Mesothelial cell of epicardium (in vitro differentiated cells): ENCODE measurements at places on chromosomes 4 and X.

DNA sequence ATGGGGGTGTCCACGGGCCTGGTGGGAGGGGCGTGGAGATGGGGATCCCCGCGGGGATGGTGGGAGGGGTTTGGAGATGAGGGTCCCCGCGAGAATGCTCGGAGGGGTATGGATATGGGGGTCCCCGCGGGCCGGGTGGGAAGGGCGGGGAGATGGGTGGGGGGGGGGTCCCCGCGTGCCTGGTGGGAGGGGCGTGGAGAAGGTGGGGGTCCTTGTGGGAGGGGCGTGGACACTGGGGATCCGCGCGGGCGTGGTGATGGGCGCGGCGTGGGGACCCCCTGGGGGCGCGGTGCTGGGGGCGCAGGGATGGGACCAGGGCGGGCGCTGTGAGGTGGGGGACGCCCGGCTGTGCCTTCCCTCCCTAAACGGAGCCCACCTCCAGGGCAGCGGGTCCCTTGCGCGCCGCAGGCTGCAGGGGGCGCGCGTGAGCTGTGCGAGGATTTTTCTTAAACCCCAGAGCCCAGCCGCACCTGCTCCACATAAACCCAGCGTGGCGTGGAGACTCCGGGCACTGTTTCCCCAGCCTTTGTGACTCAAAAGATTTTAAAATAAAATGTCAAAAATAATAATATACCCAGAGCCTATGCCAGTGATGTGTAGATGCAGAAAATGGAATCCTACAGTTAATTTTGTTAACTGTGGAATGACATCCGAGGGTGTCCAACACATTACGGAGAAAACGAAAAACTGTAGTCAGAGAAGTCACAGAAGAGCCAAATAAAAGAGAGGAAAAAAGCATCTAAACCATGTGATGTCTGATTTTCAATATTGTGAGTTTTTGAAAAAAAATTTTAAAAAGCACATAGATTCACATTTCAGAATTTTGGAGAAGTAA, 1.5 kb upstream of the ASMTL start:
- no peaks in the 10 kb centered on the region for H3K4me1 ChIP-seq
- no peak overlapping the region for H3K27ac ChIP-seq
- DNase-seq: peak; percentile 94
- H3K36me3 ChIP-seq: peaks cover 10% of the 10 kb centered on the region
- H3K27me3 ChIP-seq: peaks cover 6% of the 10 kb centered on the region
- H3K4me3 ChIP-seq: peak overlapping the region; percentile 53

DNA sequence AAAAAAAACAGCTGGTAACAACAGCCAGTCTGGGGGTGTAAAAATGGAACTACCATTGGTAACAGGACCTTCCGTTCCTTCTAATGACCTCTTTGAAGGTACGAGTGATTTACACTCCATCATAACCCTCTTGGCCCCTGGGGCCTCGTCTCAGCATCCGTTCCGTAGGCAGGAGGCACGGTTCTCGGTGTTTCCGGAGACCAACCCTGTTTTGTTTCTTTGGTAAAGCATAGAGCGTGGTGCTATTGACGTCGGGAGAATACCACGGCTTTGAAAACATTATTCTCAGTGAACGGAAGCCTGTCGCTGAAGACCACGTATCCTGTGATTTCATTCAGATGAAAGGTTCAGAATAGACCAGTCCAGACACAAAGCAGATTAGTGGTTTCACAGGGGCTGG, 198.9 kb downstream of the ASMT start:
- no peaks in the 10 kb centered on the region for H3K4me1 ChIP-seq
- no peak overlapping the region for H3K27ac ChIP-seq
- H3K4me3 ChIP-seq: no peak overlapping the region
- peaks cover 3% of the 10 kb centered on the region for H3K27me3 ChIP-seq
- no peaks in the 10 kb centered on the region for H3K36me3 ChIP-seq
- DNase-seq: no peak

- no peaks in the 10 kb centered on the region for H3K36me3 ChIP-seq
- H3K27ac ChIP-seq: no peak overlapping the region
- no peak overlapping the region for H3K4me3 ChIP-seq
- H3K4me1 ChIP-seq: no peaks in the 10 kb centered on the region
- DNase-seq: no peak
These were observed 354.7 kb upstream of the PITX2 start for GRCh38 chr4:110977554-110977953.

DNA sequence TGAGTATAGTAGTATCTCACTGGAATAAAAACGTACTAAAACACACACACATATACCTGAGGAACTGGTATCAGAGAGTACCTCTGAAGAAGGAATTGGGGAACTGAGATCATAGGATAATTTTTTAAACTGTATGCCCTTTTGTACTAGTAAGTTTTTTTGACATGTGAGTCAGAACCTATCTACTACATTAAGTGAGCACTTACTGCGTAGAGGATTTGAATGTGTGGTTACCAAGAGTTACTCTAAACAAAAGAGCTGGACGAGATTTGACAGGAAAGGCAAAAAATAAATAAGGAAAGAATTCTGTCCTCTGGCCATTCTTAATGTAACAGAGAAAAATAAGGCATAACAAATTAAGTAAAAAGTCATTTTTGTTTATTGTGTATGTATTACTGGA, 546.5 kb upstream of the FAT1 start:
- no peaks in the 10 kb centered on the region for H3K27me3 ChIP-seq
- no peak overlapping the region for H3K4me3 ChIP-seq
- H3K27ac ChIP-seq: no peak overlapping the region
- no peaks in the 10 kb centered on the region for H3K36me3 ChIP-seq
- H3K4me1 ChIP-seq: peaks cover 1% of the 10 kb centered on the region

DNA sequence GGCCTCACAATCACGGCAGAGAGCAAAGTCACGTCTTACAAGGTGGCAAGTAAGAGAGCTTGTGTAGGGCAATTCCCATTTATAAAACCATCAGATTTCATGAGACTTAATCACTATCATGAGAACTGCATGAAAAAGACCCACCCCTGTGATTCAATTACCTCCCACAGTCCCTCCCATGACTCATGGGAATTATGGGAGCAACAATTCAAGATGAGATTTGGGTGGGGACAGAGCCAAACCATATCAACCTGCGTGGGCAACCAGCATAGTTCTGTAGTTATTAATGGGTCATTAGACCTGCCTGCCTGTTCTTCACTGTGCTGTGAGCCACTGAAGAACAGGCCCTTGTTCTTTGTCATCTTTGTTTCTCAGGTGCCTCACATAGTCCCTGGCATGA, 593.7 kb upstream of the BOD1L1 start:
- H3K4me1 ChIP-seq: no peaks in the 10 kb centered on the region
- H3K27ac ChIP-seq: no peak overlapping the region
- no peaks in the 10 kb centered on the region for H3K36me3 ChIP-seq
- no peak overlapping the region for H3K4me3 ChIP-seq
- no peak for DNase-seq

DNA sequence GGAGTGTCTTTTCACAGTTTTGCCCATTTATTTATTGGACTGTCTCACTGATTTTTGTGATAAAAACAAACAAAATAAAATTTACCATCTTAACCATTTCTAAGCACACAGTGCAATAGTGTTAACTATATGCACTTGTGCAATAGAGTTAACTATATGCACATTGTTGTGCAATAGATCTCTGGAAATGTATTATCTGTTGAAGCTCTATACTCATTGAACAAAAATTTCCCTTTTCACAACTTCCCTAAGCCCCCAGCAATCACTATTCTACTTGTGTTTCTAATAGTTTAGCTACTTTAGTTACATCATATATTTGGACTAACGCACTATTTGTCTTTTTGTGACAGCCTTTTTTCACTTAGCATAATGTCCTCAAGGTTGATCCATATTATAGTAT, 59.7 kb upstream of the BEX4 start:
- H3K27ac ChIP-seq: no peak overlapping the region
- no peak for DNase-seq
- no peaks in the 10 kb centered on the region for H3K27me3 ChIP-seq
- H3K4me3 ChIP-seq: no peak overlapping the region
- peaks cover 5% of the 10 kb centered on the region for H3K4me1 ChIP-seq

DNA sequence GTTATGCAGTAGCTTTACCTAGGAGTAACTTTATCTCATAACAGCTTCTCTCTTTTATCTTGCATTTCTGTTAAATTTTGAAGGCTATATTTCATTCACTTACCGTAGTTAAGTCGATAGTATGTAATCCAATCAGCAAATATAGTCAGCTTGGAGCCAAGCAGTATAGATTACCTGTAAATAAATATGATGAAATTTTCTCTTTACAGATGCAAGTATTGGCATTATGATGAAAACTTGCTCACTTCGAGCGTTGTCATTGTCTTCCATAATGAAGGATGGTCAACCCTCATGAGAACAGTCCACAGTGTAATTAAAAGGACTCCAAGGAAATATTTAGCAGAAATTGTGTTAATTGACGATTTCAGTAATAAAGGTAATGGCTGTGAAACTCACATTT, 42.3 kb downstream of the HMGB2 start:
- no peak overlapping the region for H3K4me3 ChIP-seq
- no peak for DNase-seq
- no peaks in the 10 kb centered on the region for H3K27me3 ChIP-seq
- peaks cover 14% of the 10 kb centered on the region for H3K4me1 ChIP-seq
- peaks cover 10% of the 10 kb centered on the region for H3K36me3 ChIP-seq
- no peak overlapping the region for H3K27ac ChIP-seq

DNA sequence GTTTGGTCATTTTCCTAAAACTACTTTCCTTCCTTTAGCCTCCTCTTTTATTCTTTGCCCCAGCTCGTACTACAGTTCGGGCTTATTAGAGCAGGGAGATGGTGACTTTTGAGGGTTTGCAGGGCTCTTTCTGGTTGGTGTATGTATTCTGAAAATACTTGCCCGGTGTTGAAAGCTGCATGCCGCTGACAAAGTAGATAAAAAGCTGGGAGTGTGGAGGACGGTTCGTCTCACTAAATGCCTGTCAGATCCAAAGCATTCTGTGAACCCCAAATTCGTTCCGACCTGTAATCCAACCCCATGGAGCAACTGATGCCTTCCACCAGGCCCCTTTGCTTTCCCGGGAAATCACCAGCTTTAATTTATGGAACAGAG, 19.2 kb downstream of the TRIM2 start:
- H3K36me3 ChIP-seq: peaks cover 14% of the 10 kb centered on the region
- H3K4me1 ChIP-seq: peaks cover 41% of the 10 kb centered on the region
- H3K27me3 ChIP-seq: no peaks in the 10 kb centered on the region
- no peak for DNase-seq

DNA sequence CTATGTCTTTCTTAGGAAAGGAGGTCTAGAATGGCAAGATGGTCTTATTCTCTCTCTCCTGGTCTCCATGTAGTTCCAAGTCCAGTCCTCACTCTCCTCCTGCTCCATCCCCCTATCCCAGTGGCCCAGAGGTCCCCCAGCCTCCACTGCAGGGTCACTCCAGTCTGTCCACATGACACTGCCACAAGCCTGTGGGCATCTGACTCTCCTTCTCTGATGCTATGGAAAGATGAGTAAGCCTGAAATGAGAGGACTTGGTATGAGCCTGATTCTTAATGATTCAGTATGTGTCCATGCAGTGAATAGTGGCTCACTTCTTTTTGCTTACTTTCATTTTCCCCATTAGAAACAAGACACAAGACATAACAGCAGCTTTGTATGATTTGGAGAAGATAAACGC, 516.8 kb upstream of the ADGRL3 start:
- H3K36me3 ChIP-seq: no peaks in the 10 kb centered on the region
- no peak overlapping the region for H3K27ac ChIP-seq
- no peaks in the 10 kb centered on the region for H3K27me3 ChIP-seq
- no peak for DNase-seq

DNA sequence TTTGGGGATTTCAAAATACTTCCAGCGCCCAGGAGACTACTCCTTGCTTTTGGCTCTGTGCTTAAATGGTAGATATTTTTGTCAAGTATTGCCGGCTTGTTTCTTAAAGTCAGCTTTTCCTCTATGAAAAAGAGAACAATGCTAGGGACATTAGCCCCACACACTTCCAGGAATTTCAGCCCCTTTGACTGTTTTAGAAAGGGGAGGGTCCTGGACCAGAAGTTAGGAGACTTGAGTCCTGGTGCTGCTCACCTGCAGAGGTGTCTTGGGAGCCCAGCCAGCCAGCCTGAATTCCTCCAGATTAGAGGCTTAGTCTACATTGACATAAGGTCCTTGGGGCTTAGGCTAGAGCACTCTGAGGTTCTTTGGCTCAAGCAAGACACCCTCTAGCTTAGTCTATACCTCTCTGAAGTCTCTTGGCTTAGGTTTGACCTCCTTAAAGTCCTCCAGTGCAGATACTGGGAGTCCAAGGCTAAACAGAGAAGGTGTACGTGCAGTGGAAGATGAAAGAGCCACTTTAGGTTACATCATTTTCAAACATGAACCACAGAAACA, 1.6 kb upstream of the SETD7 start:
- peaks cover 29% of the 10 kb centered on the region for H3K27me3 ChIP-seq
- peak overlapping the region; percentile 97 for H3K4me3 ChIP-seq
- no peaks in the 10 kb centered on the region for H3K36me3 ChIP-seq
- H3K4me1 ChIP-seq: peaks cover 56% of the 10 kb centered on the region

DNA sequence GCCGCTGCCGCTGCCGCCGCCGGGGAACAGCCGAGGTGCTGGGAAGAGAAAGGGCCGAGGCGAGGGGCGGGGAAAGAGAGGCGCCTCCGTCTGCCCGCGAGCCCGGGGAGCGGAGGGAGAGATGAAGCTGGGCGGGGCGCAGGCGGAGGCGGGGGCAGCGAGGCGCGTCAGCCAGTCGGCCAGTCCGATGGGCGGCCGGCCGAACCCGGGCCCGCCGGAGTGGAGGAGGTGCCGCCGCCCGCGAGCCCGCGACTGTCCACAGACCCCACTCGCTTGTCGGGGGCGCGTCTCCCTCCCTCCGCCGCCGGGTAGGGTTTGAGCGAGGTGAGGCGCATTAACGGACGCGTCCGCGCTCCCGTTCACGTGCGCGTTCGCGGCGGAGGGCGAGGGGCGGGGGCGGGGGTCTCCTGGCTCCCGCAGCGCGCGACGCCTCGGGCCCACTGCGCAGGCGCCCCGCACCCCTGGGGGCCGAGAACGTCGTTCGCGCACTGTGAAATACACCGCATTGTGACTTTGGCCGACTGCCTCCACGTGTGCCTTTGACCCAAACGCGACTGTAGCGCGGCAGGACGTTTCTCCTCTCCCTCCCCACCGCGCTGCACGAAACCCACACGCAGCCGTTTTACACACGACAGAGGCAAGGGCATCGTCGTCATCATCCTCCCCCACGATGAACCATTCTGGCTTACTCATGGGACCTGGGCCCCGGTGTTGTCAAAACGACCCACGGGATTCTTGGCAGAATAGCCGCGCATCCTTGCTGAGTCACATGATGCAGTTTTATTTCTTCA, at the start of gene NUDT11:
Gene NUDT11, minus strand, starts transcription at position 92 of the 791 bp plus-strand sequence. CDS start 148 bp downstream, outside the sequence.
- H3K27me3 ChIP-seq: peaks cover 4% of the 10 kb centered on the region
- H3K4me3 ChIP-seq: peak within 1 kb of the TSS; percentile 84
- peak; percentile 76 for DNase-seq
- H3K27ac ChIP-seq: peak within 1 kb of the TSS; percentile 88

DNA sequence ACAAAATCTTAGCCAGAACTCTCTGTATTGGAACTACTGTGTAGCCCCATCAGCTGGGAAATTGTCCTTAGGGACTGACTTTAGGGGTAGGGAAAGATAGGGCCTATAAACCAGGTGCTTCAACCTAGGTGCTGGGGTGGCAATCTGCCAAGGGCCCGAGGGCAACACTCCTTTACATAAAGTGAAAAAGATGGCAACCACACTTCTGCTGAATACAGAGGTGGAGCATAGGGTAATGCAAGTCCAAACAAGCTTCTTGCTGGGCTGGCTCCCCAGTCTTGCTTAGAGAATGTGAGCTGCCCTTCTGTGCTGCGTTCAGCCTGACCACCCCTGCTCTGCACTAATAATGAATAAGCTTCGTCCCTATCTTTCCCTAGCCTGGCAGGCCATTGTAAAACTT, 9.8 kb downstream of the ZBTB33 start:
- no peak for DNase-seq
- H3K27ac ChIP-seq: peak overlapping the region; percentile 37
- H3K36me3 ChIP-seq: peaks cover 3% of the 10 kb centered on the region
- H3K4me3 ChIP-seq: no peak overlapping the region
- H3K27me3 ChIP-seq: no peaks in the 10 kb centered on the region
